Neural progenitor cell (in vitro differentiated cells): ENCODE measurements at places on chromosomes 2 and 18. TPM values are rescaled to one million over a fixed set of nuclear protein-coding genes. Genes with fewer than 3 reads are reported as not detected.

FOXD4L1 gene
- total RNA-seq = 0.12 TPM in 1 of 2 replicates, not detected in the other

SERPINB13 gene
- not detected in 2 replicates for total RNA-seq

NYAP2 gene
- total RNA-seq = 0.07 TPM in 1 of 2 replicates, not detected in the other

CNGA3 gene
- not detected in 2 replicates for total RNA-seq

ETAA1 gene
- total RNA-seq = 44.0 and 77.0 TPM in 2 replicates

GPAT2 gene
- not detected in 2 replicates for total RNA-seq

BCL2 gene
- total RNA-seq = 4.2 and 4.9 TPM in 2 replicates

MC2R gene
- total RNA-seq = not detected in 2 replicates

AQP12B gene
- not detected in 2 replicates for total RNA-seq

GULP1 gene
- total RNA-seq = 96.6 and 154 TPM in 2 replicates

VWA3B gene
- total RNA-seq = not detected in 2 replicates

DNER gene
- 0.97 and 1.4 TPM in 2 replicates for total RNA-seq

CFAP65 gene
- 0.22 and 0.80 TPM in 2 replicates for total RNA-seq

NEU2 gene
- total RNA-seq = not detected in 2 replicates

FHL2 gene
- 17.8 and 20.7 TPM in 2 replicates for total RNA-seq

GALNT3 gene
- total RNA-seq = 0.65 and 1.9 TPM in 2 replicates

TXNL4A gene
- 44.3 and 56.4 TPM in 2 replicates for total RNA-seq

UGT1A3 gene
- total RNA-seq = not detected in 2 replicates

CCL20 gene
- total RNA-seq = not detected in 2 replicates

LOXHD1 gene
- total RNA-seq = not detected in 2 replicates

GREB1 gene
- 30.8 and 33.2 TPM in 2 replicates for total RNA-seq

CCDC150 gene
- 56.1 and 69.4 TPM in 2 replicates for total RNA-seq

ITGA6 gene
- total RNA-seq = 97.2 and 161 TPM in 2 replicates

STPG4 gene
- total RNA-seq = not detected in 2 replicates

PARD6G gene
- 21.8 and 25.2 TPM in 2 replicates for total RNA-seq

PIK3C3 gene
- total RNA-seq = 55.2 and 87.0 TPM in 2 replicates

THSD7B gene
- 1.2 and 2.2 TPM in 2 replicates for total RNA-seq

PIEZO2 gene
- total RNA-seq = 4.2 and 4.4 TPM in 2 replicates
